ENCODE measurements at places on chromosomes 11 and 22. TPM values are rescaled to one million over a fixed set of nuclear protein-coding genes. Genes with fewer than 3 reads are reported as not detected.

The DERL3 gene
- total RNA-seq, result not detected

The PATE3 gene
- not detected for total RNA-seq

The BTBD18 gene
- not detected for total RNA-seq

- no peak for DNase-seq
Observed at GRCh38 chr11:23732026-23732425, 764.8 kb upstream of the LUZP2 start.

Measured in MCF 10A (cell line).